Smooth muscle cell of trachea (primary cell): ENCODE measurements at places on chromosomes 12 and 14. TPM values are rescaled to one million over a fixed set of nuclear protein-coding genes. Genes with fewer than 3 reads are reported as not detected.

The VRTN gene
- total RNA-seq = not detected in 2 replicates

The KERA gene
- total RNA-seq = not detected in 2 replicates

The CHGA gene
- 0.15 TPM in 1 of 2 replicates, not detected in the other for total RNA-seq

The MYO1A gene
- not detected in 2 replicates for total RNA-seq

The KRT79 gene
- total RNA-seq = not detected in 2 replicates

The KLHL33 gene
- total RNA-seq = 0.17 and 0.29 TPM in 2 replicates

The USP44 gene
- 10.2 and 18.7 TPM in 2 replicates for total RNA-seq

The C1S gene
- 307 and 827 TPM in 2 replicates for total RNA-seq

The ANKS1B gene
- 0.66 and 0.87 TPM in 2 replicates for total RNA-seq

The TAS2R8 gene
- 0.29 TPM in 1 of 2 replicates, not detected in the other for total RNA-seq

The TMPRSS12 gene
- not detected in 2 replicates for total RNA-seq

The FOXN4 gene
- total RNA-seq = not detected in 2 replicates

The SPIC gene
- total RNA-seq = not detected in 2 replicates

The PLEKHD1 gene
- total RNA-seq = under 0.01 TPM in 2 replicates

The SDS gene
- not detected in 2 replicates for total RNA-seq

The CLEC9A gene
- not detected in 2 replicates for total RNA-seq

The CIT gene
- 12.9 and 52.4 TPM in 2 replicates for total RNA-seq

The GPRC5A gene
- 3.1 and 10.3 TPM in 2 replicates for total RNA-seq

The RPS6KL1 gene
- 1.0 and 1.2 TPM in 2 replicates for total RNA-seq

The XRCC3 gene
- 10.9 and 13.1 TPM in 2 replicates for total RNA-seq

The ARHGAP9 gene
- not detected in 2 replicates for total RNA-seq

The PLEKHG7 gene
- total RNA-seq = not detected in 2 replicates

The CNTN1 gene
- 3.0 and 6.5 TPM in 2 replicates for total RNA-seq

The LALBA gene
- not detected in 2 replicates for total RNA-seq

The NTF3 gene
- 0.50 TPM in 1 of 2 replicates, not detected in the other for total RNA-seq
